ENCODE measurements at places on chromosomes 3 and 15.

DNA sequence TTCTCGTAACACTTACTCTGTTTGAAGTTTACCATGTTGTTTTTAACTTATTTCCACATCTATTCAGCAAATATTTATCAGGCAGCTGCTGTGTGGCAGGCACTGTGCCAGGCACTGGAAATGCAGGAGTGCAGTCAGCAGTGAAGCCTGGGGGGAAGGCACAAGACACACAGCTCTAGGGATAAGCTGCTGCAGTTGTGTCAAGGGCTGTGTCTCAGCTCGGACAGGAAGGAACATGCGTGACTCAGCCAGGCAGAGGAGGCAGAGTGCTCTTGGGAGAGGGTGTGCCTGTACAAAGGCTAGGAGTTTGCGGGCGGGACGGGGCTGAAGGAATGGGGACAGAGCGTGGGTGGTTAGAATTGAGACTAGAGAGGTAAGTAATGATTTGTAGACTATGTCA is 24.7 kb downstream of the LYSMD4 start:
- no peak for DNase-seq

DNA sequence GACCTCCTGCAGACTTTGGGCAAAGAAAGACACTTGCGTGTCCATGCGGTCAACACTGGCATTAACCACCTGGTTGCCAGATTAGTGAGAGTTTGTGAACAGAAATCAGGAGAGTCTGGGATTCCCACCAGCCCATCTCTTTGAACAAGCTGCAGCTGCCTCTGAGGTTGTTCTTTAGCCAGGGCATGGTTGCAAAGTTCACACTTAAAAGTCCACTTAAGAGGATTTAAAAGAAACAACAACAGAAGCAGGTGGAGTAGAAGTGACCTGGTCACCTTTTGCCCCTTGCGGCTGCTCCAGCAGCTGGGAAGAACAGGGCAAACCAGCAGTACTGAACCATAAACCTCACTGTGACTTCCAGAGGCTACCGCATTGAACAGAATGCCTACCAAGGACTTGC is 97.3 kb downstream of the FOXB1 start:
- DNase-seq = no peak

GRCh38 chr3:172317984-172318383 is 130.3 kb downstream of the GHSR start:
- DNase-seq = no peak

DNA sequence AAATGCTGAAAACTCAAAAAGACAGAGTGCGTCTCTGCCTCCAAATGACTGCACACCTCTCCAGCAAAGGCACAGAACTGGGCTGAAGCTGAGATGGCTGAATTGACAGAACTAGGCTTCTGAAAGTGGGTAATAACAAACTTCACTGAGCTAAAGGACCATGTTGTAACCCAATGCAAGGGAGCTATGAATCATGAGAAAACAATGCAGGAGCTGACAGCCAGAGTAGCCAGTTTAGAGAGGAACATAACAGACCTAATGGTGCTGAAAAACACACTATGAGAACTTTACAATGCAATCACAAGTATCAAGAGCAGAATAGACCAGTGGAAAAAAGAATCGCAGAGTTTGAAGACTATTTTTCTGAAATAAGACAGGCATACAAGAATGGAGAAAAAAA is 10.1 kb upstream of the AVEN start:
- no peak for DNase-seq

- no peak for DNase-seq
These were observed 36.9 kb downstream of the SUCLG2 start for GRCh38 chr3:67617518-67617917.

- DNase-seq = no peak
These were observed 20.1 kb downstream of the DIPK2A start for GRCh38 chr3:143991713-143992112.

- no peak for DNase-seq
These were observed 80.0 kb upstream of the RORA start for GRCh38 chr15:61309031-61309511.

- no peak for DNase-seq
These were observed 36.7 kb downstream of the HMG20A start for GRCh38 chr15:77457191-77457904.

DNA sequence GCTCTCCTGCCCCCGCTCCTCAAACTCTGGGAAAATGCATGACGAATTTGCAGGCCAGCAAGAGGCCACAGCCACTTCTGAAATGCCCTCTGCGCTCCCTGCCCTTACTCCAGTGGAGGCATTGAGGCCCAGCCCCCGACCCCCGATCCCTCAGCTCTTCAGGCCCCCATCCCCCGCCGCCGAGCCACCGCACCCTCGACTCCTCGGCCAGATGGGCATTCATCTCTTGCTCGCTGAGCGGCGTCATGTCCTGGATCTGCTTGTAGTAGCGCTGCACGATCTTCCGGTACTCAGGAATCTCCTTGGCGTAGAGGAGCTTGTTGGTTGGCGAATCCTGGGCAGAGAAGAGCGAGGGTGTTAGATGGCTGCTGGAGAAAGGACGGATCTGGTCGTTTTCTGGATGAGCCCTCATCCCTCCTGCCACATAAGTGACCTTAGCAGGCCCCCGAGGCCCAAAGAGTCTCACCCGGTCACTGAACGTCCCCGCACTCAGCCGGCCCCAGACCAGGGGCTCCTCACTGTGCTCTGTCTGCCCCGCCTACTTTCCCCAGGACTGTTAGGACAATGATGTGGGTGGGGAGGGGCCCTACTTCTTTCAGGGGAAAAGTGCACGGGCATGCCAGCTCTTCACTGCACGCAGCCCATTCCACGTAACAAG is 14.0 kb downstream of the H1-8 start:
- DNase-seq = no peak

DNA sequence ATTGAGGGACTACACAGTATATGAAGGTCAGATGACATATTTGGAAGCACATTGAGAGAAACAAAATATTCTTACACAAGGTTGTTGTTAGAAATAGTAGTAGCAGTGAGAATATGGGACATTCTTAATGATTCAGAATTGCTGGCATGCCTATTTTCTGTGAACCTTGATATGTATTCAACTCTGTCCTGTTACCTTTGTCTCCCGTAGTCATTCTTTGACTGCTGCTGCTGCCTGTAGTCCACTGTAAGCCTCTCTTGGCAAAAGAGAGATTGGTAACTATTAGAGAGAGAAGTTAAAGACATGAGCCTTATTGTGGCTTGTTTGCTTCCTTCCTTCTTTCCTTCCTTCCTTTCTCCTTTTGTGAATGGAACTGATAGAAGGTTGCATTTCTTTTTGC is 64.5 kb downstream of the TCF12 start:
- no peak for DNase-seq

- no peak for DNase-seq
These were observed 8.1 kb downstream of the PGBD4 start for GRCh38 chr15:34109797-34110663.

GRCh38 chr3:47578691-47579632 is at the start of gene CSPG5:
TSS of gene CSPG5 (minus strand) at chr3:47578865. CDS start at chr3:47578693, 172 bp downstream.
- no peak for DNase-seq

- DNase-seq = no peak
These were observed 420.6 kb downstream of the MECOM start for GRCh38 chr3:169242708-169243513.

GRCh38 chr15:31396881-31397560 is 70.4 kb downstream of the KLF13 start:
- DNase-seq = no peak

DNA sequence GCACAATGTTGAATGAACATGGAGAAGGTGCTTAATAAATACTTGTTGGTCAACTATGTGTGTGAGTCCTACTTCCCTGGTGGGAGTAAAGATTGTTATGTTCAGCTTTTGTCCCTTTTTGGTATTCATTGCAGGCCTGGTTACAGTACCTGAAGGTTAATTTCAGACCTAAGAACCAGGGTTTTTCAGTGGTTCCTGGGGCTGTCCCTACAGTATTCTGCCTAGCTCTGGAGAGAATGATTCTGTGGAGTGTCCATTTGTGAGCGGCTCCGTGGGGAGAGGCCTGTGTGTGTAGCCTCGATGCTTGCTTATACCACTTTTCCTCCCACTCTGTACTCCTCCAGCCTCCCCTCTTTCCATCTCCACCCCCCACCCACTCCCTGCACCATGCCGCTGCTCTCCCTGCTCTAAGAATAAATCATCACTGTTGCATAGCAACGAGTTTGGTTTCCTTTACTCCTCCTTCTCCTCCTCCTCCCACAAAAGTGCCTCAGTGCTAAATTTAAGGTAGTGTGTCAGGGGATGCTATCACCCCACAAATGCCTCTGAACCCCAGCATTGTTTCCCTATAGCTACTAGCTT is 150.6 kb upstream of the ROPN1 start:
- DNase-seq = no peak

DNA sequence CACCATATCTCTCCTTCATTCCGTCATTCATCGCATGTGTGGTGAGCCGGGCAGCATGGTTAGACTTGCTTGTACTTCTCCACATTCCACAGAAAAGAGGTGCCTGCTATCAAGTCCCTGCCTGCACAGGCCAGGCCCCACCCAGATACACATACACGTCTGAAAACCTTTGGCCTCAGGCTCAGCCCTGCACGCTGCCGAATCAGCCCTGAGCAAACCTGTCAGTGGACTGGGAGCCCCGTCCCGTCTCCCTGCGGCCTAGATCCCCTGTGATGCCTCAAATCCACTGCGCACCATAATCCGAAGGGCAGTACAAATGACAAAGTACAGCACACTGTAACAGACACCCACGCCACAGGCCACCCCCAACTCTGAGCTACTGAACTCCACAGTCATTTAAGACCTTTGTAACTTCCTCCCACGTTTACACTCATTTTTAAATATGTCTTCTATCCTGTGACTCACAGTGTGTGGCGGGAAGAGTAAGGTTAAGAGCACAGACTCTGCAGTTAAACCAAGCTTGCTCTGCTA is 67.1 kb downstream of the MB21D2 start:
- DNase-seq = no peak

GRCh38 chr3:100225883-100226282 is 34.9 kb upstream of the TBC1D23 start:
- DNase-seq = no peak

- DNase-seq = no peak
These were observed 39.2 kb downstream of the RFT1 start for GRCh38 chr3:53091011-53091410.

DNA sequence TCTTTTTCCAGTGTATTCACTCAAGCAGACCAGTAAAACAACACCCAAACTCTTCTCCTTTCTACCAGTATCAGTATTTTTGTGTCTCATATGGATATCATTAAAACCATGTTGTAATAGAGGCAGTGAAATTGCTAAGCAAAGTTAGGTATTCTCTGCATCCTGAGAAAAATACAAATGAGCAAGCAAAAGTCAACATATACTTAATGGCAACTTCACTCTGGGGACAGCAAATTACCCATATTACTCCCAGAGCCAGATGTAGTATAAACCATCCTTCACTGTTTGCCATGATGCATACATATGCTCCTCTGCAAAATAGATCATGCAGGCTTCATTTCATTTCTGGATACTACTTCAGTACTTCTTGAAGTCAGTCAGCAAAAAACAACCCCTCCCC is 22.1 kb downstream of the UBA5 start:
- no peak for DNase-seq

DNA sequence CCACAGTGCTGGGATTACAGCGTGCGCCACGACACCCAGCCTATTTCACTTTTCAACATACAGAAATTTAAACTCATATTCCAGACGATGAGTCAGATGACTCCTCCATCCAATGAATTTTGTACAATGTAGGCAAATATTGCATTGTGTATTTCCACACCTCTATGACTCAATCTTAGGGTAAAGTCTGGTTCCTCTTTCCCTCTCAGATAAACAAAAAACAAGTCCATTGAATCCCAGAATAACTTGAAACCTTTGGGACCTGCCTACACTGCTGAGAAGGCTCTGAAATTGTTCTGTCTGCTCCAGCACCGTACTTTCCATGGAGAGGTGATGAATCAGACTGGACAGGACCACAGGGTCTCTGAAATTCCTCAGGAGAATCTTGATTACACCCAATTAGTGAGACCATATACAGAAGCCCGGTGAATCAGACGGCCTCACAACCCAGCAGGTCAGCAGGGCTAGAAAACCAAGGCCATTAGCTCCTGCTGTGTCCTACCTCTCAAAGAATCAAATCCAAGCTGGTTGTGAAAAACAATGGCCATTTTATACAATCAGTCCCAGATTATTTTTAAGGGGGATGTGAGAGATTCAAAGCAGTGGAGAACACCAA is 112.6 kb downstream of the ERC2 start:
- DNase-seq = no peak

DNA sequence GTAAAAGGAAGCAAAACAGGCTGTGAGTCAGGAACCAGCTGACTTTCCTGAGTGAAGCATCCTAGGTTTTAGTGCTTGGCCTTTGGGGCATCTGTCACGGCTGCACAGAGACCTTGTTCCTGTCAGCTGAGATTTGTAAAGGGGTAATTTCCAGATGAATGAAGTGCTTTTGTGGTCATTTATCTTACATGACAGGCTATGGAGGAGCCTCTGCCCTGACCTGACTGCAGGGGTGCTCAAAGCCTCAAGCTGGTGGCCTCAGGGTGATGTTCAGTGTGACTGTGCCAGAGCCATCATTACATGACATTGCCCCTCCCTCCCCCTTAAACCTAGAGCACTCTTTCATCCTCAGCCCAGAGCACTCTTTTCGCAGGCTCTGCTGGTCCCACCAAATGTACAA is 132.5 kb downstream of the ARNT2 start:
- DNase-seq = no peak

GRCh38 chr3:21508246-21508645 is 242.8 kb downstream of the ZNF385D start:
- DNase-seq = no peak

- no peak for DNase-seq
These were observed 10.0 kb upstream of the MANF start for GRCh38 chr3:51375136-51375535.

GRCh38 chr15:57245714-57246113 is 130.6 kb upstream of the CGNL1 start:
- no peak for DNase-seq

DNA sequence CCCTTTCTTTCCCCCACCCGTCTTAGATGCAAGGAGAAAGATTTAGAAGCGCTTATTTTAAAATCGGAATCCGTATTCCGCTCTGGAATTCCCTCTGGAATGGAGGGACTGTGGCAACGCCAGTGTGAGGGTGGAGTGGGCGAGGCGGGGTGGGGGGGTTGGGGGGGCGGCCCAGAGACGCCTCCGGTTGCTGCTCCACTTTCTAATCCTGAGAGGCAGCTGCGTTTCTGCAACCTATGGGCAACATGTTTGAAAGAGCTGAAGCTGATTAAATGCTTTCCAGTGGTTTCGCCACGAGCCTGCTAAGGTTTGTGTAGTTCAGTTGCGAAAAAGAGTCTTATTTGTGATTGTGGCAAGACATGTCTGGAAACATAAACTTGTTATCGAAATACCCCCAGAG is at the start of gene CCK:
Gene CCK (minus strand): TSS at position 101 of the 400 bp plus-strand sequence. CDS start 2,555 bp downstream, outside the sequence.
- no peak for DNase-seq

GRCh38 chr3:146156666-146157314 is 4.2 kb downstream of the PLOD2 start:
- no peak for DNase-seq

DNA sequence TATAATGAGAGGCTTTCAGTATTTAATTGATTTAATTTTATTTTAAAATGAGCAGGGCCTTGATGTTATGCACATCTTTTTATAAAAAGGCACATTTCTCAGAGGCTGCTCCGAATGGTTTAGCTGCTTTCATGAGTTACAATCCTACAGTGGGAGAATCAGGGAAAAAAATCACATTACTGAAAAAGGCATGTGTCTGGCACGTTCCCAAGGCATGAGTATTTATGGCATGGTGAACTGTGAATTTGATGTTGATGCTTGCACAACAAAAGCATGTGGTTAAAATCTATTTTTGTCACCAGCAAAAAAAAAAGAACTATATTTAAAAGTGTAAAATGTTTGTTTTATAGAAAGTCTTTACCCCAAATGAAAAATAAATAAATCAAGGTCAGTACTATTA is 485.2 kb upstream of the ROBO2 start:
- no peak for DNase-seq
